ENCODE measurements at places on chromosomes 7 and 10.

- DNase-seq, result no peak
Measured at GRCh38 chr7:17907014-17907413, 33.3 kb downstream of the SNX13 start.

GRCh38 chr10:114648368-114648767 lies 9.7 kb downstream of the ABLIM1 start:
- no peak for DNase-seq

DNA sequence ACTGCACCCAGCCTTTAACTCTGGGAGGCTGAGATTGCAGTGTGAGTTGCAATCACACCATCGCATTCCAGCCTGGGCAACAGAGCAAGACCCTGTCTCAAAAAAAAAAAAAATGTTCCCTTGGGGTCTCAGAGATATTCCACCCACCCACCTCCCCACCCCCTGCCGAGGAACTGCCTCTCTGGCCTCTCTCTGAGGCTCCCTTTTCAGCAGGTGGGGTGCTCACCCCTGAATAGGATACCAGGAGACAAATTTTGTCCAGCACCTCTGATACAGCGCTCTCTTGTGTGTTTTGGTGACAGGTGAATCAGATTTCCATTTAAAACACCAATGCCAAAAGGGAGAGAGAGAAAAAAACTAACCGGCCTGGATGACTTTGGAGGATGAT lies 92.6 kb upstream of the KIF5B start:
- no peak for DNase-seq

- DNase-seq, result no peak
Measured at GRCh38 chr7:12032146-12032545, 178.9 kb upstream of the TMEM106B start.

GRCh38 chr10:102131286-102132170 lies 1.3 kb upstream of the PPRC1 start:
- DNase-seq, result no peak

DNA sequence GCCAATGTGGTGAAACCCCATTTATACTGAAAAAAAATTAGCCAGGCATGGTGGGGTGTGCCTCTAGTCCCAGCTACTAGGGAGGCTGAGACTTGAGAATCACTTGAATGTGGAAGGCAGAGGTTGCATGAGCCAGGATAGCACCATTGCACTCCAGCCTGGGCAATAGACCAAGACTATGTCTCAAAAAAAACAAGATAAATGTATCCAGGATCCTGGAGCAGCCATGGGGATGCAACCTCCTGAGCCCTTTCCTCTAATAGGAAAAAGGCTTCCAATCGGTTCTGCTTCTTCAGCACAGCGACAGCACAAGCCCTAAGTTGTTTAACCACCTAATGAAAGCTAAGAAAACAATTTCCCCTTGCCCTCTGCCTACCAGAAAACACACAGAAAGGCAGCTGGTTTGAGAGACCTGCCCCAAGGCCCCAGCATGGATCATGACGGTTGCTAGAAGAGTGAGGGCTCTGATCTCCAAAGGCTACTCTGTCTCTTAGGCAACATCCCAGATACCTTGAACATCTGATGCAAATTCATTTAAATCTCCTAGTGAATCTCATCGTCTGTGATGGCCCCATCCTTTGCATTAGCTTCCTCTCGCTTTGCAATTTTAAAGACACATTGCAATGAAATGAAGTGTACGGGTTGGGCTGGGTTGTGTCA lies 220.8 kb downstream of the ARHGAP21 start:
- no peak for DNase-seq

DNA sequence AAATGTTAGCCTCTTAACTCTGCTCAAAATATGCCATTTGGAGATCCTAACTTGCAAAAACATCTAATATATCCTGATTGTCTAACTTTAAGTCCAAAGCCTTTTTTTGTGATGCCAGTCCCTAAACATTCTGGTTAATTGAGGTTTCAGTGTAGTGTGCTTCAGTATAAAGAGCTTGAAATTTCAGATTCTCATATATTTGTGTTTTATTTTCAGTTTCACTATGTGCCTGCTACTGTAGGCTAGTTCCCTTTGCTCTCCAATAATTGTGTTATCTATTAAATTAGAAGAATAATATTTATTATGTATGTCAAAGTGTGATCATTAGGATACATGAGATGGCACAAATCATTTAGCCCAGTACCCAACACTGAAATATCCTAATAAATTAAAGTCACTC lies 1361.2 kb downstream of the XPNPEP1 start:
- DNase-seq, result no peak

GRCh38 chr7:7675686-7676085 lies 35.1 kb downstream of the UMAD1 start:
- DNase-seq, result no peak

DNA sequence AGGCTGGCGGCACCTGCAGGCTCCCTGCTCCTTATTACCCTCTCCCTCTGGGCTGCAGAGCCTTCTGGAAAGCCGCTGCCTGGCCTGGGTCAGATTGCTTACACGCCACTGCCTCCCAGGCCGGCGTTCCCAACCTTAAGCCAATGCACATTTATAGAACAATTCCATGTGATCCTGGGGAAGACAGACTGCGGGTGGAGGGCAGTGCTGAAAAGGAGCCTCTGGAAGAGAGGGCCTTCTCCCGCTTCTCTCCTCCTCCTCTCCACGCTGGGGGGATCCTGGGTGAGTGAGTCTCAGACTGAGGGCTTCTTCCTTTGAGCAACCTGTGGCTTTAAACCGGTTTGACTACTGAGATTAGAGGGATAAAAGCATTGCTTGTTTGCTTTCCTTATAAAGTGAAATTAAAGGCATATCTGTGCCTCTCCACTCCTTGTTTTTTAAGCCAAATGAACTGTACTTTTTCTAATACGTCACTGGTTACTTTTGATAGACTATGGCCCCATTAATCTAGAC lies 5.5 kb downstream of the TACC2 start:
- DNase-seq, result no peak

DNA sequence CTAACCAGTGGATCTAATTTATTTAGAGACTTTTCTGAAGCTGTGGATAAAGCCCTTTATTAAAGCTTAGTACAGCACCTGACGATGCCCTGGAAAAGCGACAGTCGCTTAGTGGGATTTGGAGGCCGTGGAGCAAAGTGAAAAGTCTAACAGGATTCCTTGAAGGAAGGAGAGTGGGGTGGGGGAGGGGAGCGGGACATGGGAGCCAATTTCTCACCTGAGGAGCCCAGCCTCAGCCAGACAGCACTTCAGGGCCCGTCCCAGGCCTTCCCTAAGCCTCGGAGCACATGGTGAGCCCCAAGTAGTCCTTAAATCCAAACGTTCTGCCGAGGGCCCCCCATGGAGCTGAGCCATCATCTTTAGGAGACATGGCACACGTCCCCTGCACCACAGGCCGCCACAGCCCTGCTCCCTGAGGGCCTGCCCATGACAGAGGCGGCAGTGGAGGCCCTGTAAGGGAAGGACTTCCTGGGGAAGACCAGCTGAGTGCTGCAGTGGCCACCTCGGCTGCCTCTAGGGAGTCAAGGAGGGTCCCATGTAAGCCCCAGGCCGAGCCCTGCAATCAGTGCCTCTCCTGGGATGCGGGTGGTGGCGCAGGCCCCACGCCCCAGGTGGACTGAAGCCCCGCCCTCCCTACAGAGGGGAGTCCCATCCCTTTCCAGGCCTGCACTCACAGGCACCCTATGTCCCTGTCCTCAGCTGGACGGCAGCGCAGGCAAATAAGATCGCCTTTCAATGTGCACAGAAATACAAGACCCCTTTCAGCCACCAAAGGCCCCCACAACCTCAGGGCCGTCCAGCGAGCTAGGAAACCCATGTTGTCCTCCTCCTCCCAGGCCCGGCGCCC lies 187.0 kb downstream of the MAD1L1 start:
- no peak for DNase-seq

GRCh38 chr10:21399392-21400035 lies 126.0 kb downstream of the SKIDA1 start:
- DNase-seq, result no peak

DNA sequence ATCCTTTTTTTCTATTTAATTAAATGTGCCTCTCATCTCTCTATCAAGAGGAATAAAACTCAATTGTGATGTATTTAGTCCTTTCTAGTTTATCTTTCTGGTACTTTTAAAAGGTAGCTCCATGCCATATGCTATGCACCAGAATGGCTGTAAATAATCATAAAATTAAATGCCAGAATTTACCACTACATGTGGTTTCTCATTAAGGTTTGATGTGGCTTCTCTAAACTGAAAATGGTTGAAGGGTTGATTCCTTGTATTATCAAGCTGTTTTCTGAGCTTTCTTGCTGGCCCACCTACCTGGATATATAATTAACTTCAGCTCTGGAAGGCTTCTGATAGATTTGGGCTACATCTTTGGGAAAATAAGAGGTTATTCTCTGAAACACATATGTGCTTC lies 171.9 kb upstream of the RHOBTB1 start:
- no peak for DNase-seq

DNA sequence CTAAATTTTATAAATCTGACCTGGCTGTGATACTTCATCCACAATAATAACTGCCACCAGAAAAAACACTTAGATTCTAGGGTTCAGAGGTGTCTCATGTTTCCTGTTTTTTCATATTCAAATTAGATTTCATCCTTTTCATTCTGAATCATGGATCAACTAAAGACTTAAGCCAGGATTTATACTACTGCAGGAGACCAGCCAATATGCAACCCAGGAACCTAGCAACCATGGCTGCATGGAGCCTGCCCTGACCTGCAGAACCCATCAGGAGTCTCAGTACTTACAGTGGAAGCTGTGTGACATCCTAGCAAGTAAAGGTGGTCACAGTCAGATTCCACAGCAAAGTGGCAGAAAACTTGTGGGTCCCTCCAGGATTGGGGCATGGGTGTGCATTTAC lies 40.5 kb upstream of the RNF148 start:
- no peak for DNase-seq

GRCh38 chr10:13404305-13404759 lies 56.2 kb upstream of the SEPHS1 start:
- no peak for DNase-seq

DNA sequence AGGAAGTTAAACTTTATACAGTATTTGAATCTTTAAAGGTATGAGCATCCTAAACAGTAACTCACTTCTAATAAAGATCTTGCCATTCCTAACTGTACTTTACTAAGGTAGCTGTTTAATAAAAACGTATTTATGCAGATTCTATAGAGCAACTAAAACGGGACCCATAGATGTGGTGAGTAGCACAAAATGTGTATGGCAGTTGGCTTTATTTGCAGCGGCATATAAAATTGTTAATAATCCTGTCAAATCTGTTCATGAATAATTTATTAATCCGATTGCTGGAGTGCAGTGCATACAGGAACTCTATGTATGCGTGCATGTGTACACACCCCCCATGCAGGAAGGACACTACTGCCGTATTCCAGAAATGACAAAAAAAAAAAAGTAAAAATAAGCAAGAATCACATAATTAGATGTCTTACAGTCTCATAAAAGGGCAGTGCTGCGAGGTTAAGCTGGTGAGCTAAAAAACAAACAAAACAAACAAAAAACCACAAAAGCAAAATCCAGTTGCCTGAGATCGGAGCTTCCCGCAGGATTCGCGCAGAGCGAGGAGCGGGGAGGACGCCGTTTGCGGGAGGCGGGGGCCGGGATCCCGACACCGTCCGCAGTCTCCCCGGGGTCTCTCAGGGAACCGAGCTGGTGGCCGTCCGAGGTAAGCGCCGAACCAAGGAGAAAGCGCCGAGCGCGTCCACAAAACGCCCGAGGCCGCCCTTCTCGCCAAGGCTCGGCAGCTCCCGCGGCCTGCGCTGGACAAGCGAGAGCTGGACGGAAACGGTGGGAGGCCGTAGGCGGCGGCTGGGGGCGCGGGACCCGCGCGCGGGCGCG lies 518 bp upstream of the COMMD3 start:
- no peak for DNase-seq

GRCh38 chr7:106721816-106722785 lies 61.1 kb upstream of the CCDC71L start:
- DNase-seq, result no peak

GRCh38 chr7:70752794-70753241 lies 379.1 kb upstream of the GALNT17 start:
- no peak for DNase-seq

GRCh38 chr7:29287366-29287765 lies 92.8 kb downstream of the CHN2 start:
- DNase-seq, result no peak

GRCh38 chr7:138745189-138745588 lies 44.0 kb upstream of the SVOPL start:
- no peak for DNase-seq
